ENCODE measurements at places on chromosomes 11 and 22.

- peak; percentile 42 for DNase-seq
Measured at GRCh38 chr11:777288-778255, at the start of gene GATD1. Gene GATD1 (minus strand): TSS chr11:777487. CDS start chr11:777462, 25 bp downstream.

DNA sequence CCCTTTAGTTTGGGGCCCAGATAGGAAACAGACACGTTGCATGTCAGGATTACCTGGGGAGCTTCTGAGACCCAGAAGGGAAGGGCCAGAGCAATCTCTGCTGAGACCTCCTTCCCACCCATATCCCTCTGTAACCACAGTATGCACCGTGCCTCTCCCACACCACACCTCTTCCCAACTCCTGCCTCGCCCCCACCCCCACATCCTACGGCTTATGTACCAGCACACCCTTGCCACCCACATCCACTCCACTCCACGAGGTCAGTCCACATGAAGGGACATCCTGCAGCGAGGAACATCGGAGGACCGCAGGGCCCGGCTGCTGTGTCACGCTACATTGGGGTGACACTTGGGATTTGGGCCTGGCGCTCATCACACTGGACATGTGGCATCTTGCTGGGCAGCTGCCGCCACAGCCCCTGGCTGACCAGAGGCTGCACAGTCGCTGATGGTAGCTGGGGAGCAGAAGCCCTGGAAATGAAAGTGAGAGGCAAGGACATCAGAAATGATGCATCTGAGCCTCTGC is 118.3 kb upstream of the LMO1 start:
- DNase-seq = no peak

DNA sequence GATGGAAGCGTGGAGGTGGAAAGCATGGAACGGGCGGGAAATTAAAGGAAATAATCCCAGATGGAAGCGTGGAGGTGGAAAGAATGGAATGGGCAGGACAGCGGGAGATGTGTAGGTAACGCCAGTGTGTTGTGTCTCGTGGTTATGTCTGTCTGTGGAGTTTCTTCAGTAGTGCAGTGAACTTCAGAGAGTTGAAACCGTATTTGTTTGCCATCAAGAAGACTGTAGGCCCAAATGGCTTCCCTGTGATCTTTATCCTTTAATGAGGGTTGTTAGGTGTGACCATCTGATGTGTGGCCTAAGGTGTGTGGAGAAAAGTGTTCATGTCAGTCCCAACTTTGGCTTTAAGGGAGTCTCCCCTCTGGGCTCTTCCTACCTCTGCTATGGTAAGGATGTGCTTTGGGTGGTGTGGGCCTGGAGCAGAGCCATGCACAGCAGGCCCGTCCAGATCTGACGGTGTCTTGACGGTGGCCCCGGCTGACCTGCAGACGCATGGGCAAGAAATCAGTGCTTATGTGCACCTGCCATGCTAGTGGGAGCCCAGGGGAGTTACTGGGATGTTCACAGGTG is 39.6 kb downstream of the AP2A2 start:
- no peak for DNase-seq

GRCh38 chr11:84780689-84781293 is 846.4 kb downstream of the DLG2 start:
- DNase-seq = peak; percentile 16

GRCh38 chr11:130435671-130436070 is 7.3 kb upstream of the ADAMTS8 start:
- no peak for DNase-seq

DNA sequence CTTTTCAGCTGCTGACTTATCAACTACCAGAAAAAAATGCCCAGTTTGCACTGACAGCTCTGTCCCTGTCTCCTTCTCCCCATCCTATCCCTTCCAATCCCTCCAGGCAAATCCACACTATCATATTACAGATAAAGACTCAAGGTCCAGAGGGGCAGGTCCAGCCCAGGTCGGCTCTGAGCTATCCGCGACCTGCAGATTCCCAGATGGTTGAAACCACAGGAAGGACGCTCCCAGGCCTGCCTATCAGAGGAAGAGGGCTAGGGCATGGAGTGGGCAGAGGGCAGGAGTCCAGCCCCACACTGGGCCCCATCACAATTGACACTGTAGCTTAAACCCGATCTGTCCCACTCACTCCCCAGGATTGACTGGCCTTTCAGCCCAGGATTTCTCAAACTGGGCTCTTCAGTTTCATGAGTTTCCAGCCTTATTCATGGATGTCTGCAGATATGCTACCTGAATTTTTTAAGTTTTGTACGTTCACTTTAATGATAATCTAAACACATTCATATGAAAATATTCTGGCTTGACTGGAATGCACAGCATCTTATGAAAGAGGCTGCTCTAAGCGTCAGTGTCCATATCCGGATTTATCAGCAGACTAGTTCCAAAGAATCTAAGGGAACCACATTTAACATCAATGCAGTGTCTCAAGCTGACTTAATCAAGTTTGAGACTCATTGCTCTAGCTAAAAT is 16.4 kb upstream of the FCHSD2 start:
- DNase-seq = no peak

GRCh38 chr11:68164437-68164836 is 43.2 kb upstream of the CHKA start:
- DNase-seq = no peak

DNA sequence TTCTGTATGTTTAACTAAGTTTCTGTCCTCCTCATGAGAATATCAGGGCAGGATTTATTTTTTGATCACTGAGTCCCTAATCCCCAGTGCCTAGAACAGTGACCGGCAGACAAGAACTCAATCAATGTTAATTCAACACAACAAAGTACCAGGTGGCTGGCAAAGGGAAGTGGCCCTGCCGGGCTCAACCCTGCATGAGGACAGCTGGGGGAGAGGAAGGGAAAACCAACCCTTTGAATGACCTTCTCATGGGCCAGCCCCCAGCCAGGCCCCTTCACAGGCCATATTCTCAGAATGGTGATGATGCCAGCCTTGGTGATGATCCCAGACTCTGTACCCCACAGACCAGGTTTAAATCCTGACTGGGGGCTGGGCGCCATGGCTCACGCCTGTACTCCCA is 1.4 kb upstream of the MFNG start:
- no peak for DNase-seq

DNA sequence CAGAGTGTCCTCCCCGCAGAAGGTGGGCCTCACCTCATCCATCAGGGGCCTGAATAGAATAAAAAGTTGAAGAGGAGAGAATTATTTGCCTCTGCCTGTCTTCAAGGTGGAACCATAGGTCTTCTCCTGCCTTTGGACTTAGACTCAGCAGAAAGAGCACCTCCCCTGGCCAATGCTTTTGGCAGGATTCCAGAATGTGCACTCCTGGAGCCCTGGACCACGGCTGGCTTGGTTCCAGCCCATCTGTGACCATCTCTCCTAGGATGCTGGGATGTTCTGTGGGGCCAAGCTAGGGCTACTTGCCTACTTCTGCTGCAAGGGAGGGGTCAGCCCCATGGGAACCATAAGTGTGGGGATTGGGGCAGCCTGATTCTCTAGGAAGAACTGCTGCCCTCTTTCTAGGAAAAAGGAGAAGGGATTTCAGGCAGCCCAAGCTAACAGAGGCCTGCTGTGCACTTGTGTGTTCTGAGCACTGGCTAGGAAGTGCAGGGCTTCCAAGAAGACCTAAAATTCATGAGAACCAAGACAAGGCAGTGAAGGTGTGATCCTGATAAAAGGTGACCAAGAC is 32.2 kb upstream of the SHANK2 start:
- DNase-seq = no peak

DNA sequence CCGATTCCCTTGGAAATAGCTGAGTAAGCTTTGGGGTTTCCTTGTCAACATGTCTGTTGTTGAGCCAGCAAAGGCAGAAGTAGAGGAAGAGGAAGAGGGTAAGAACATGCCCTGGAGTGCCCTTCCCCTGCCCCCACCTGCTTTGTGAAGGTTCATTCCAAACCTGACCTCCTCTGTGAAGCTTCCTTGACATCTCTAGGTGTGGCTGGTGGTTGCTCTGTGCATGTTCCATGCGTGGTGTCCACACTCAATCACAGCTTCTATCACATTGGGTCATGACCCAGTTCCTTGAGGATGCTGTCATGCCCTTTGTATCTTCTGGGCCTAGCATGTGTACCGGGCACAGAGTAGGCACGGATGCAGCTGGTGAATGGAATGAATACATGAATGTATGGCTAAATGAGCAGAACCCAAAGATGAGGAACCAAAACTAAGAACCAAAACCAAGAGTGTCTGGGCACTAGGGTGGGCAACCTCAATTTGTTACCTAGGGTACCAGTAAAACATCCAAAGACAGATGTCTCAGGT is 23.7 kb upstream of the FXYD6 start:
- no peak for DNase-seq

DNA sequence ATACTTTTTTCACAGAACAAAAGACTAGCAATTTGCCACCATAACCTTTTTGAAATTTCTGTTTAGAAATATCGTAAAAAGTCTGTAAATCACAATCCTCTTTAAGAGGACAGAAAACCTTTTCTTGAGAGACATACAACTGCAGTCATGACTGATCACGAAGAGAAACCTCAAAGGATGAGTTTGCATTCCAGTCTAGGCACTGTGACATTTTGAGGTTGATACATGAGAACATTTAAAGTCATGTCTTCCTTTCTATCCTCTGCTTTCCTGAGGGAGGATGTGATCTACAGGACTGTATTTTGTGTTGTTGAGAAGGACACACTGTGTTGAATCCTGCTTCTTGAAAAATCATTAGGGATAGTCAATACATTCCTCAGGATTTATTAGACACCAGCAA is 476.7 kb upstream of the CCDC179 start:
- no peak for DNase-seq

DNA sequence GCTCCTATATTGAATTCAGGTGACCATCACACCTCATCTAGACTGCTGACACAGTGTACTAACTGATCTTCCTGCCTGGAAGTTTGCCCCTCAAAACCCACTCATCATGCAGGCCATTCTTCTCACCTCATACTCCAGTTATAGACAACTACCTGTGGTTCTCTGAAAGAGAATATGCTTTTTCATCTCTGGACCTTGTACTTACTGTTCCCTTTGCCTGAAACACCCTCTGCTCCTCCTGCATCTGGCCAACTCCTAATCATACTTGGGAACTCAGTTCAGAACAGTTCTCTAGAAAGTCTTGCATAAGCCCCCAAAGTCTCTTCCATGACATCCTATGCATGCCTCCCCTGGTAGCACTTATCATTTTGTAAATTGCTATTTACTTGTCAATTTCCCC is 28.2 kb upstream of the P4HA3 start:
- no peak for DNase-seq

- DNase-seq = no peak
Measured at GRCh38 chr22:28222052-28222451, 303.0 kb upstream of the PITPNB start.

- no peak for DNase-seq
Measured at GRCh38 chr22:47198801-47199251, 436.4 kb downstream of the TBC1D22A start.

DNA sequence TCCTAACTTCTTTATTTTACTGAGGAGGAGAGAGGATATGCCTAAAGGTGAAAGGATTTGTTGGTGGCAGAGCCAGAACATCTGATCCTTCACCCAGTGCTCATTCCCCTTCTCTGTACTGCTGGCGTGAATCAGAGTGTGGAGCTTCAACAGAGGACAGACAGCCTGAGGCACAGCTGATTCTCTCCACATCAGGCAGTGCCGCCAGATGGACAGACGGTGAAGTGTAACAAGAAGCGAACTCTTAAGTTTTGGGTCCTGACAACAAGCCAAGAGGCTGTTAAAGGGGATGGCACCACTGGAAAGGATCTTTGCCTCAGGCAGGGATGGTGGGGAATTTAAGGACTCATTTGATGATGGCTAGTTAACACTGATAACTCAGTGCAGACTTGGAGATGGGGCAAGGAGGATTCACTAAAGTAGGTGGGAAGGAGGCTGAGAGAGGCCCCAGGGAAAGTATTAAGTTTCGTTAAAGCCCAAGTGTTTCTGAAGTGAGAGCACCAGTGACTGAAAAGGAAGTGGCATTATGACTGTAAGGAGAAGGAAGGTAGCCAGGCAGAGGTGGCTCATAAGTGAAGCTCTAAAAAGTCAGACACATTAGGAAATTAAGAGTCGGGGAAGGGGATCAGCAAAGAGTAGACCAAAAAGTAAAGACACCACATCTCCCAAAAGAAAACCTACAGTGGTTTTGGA is 81.3 kb downstream of the CLPB start:
- DNase-seq = no peak

GRCh38 chr11:97772705-97773104 is 1248.0 kb upstream of the CNTN5 start:
- DNase-seq = no peak

DNA sequence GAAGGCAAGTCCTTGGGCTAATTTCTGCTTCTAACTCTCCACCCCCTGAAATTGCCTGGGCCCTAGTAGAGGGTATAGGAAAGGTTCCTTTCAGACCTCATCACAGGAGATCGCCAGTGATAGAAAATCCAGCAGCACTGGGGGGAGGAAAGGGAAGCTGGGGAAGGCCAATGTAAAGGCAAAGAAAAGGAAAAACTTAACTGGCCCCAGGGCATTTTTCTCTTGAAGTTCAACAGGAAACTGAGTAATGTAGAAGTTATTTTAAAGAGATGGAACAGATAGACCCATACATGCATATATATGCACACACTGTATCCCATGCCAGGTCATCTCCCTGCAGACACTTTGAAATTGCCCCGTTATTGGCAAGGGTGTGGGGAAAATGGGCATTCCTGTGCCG is 134.0 kb downstream of the TRIM44 start:
- DNase-seq = no peak

DNA sequence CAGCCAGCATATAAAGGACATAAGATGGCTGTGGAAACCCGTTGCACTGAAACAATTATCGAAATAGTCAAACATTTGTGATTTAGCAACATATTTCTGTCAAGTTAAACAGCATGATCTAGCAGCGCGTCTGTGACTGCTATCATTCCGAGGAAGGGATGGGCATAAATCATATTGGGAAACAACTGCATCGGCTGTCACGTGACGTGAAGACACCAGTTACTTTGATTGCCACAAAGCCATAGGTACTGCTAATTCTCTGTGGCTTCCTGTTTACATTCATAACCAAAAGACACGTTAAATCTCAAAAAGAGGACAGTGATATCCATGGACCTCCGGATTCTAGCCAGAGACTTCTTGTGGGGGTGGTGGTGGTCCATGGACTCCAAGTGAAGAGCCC is 87.8 kb downstream of the CACNA1I start:
- no peak for DNase-seq

DNA sequence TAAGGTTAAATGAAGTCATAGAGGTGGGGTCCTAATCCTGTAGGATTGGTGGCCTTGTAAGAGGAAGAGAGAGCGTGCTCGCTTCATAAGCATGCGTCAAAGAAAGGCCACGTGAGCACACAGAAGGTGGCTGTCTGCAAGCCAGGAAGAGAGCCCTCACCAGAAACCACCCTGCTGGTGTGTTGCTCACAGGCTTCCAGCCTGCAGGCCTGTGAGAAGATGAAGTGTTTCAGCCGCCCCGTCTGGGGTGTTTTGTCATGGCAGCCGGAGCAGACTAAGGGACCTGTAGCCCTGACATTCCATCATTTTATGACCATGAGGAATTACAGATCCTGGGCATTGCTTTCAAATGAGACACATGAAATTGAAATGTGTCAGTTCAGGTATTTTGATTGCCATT is 32.4 kb downstream of the AP2A2 start:
- DNase-seq = no peak

GRCh38 chr11:28529046-28529445 is 420.9 kb downstream of the METTL15 start:
- no peak for DNase-seq

- DNase-seq = no peak
Measured at GRCh38 chr22:44972363-44973083, 37.3 kb downstream of the PHF21B start.
